ENCODE measurements at places on chromosomes 7 and 10.

DNA sequence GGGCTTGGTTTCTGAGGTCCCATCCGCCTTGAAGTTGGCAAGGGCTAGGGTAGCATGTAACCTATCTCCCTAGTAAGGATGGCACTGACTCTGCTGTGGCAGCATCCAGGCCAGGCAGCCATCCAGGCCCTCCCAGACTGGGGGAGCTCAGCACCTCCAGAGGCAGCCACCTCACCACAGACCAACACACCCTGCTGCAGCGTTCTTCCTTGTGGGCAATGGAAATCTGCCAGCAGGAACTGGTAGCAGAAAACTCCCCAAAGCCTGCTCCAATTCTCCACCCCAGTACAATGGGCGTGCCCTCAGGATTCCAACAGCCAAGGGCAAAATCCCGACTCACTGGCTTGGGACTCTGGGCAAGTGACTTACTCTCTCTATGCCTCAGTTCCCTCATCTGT lies 27.5 kb downstream of the DLG5 start:
- DNase-seq, result peak; percentile 63

- DNase-seq, result peak; percentile 85
Observed at GRCh38 chr7:137903382-137904169, 56.8 kb upstream of the DGKI start.

DNA sequence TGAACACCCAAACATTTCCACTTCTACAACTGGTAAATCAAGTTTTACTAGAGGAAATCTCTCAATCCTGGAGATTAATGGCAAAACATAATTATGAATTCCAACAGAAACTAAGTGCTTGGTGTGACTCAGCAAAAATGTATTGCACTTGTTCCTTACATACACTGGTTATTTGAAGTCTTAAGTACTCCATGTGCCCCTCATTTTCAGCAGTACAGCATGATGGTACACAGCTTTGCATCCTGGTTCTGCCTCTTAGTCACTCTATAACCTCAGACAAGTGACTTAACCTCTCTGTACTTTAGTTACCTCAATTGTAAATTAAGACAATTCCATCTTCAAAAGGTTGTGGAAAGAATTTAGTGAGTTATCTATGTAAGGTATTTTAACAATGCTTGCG lies 12.9 kb downstream of the SLC16A12 start:
- no peak for DNase-seq

DNA sequence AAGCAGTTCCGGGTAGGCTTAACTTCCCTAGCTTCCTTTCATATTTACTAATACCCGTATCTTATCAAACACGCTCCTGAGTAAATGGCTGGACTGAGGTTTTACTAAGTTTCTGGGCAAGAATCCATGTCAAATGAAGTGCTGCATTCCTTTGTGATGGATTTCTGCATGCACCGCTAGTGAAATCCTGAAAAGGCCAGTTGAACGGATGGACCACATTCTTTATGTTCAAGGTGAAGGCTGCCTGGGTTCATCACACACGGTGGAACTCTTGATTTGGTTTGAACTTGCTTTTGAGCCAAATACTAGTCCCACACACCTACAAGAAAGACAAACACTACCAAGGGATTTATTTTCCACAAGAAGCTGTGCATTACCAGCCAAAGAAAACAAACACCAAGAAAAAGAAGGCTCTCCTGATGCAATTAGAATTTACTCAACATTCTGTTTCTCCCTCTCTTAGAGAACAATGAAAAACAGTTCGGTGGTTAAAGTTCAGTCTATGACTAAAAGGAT lies 255.0 kb upstream of the SEMA3C start:
- DNase-seq, result no peak

DNA sequence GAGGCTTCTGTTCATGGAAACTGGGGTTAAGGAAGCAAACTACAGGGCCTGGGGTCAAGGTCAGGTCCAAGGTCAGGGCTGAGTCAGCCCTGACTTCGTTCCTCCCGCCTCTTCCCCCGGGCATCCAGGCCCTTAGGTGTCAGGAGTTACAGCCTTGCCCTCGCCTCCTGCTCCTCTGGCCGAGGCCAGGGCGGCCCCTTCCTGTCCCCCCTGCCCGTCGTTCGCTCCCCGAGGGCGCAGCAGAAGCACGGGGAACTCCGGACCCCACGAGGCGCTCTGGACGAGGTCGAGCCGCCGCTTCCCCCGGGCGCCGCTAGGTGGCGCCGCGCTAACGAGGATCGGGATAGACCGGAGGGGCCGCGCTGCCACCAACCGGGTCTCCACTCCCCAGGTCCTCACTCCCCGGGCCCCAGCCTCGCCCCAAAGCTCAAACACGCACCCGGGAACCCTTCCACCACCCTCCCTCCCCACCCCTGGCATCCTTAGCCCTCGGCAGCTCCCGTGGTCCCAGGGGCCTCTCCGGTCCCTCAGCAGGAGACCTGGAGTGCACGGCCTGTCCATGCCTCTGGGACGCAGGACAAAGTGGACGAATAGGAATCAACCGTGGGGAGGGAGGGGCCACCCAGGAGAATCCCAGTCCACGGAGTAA lies 59.2 kb upstream of the MYL10 start:
- DNase-seq, result peak; percentile 57

GRCh38 chr7:44603193-44603592 lies 3.2 kb upstream of the OGDH start:
- no peak for DNase-seq

- peak; percentile 6 for DNase-seq
Observed at GRCh38 chr7:149635561-149636329, 137.6 kb downstream of the ZNF467 start.

DNA sequence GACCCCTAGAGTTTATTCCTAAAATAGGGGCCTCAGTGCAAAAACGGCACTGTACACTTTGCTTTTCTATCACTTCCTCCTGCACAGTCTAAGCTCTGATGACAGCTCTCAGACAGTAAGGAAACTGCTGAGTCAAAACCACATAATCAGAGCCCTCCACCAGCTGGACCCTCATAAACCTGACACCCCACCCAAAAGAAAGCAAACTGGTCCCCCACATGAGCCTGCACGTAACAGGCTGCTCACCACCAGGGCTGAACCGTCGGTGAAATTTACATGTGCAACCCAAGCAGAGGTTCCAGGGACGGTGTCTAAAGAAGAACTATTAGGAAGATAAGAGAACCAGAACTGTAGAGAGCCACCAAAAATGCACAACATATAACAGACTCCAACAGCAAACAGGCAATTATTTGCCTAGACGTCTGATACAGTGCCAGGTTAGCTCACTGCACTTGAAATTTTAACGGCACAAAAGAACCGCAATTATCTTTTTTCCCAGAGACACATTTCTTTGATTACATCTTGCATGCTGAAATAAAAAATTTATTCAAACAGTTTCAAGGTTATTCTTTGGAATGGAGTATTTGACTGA lies 19.6 kb downstream of the SGMS1 start:
- DNase-seq, result peak; percentile 83

DNA sequence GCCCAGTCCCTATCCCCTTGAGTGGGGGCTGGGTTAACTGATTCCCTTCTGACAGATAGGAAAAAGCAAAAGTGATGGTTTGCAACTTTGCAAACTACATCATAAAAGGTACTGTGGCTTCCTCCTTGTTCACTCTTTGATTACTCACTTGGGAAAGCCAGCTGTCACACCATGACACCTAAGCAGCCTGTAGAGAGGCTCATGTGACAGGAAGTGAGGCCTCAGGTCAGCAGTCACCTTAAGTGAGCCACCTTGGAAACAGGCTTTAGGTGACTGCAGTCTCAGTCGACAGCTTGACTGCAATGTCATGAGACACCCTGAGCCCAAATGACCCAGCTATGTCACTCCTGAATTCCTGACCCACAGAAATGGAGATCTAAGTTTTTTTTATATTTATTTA lies 4.3 kb upstream of the CHCHD2 start:
- no peak for DNase-seq

DNA sequence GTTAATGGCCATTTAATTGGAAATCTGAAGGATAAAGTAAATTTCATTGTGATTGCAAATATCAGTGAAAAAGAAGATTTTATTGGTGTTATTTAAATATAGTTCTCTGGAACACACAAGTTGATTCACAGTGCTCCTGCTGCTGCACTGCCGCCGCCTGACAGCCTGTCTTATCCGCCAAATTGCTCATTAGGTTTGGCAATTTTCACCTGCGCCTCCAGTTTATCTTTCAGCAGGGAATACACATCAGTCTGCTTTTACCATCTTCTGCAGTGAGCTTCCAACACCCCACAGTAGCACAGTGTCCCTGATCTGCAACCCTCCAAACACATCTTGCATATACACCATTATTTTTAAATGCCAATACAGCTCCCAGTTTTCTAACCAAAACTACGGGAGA lies 308.3 kb downstream of the PARD3 start:
- DNase-seq, result no peak

DNA sequence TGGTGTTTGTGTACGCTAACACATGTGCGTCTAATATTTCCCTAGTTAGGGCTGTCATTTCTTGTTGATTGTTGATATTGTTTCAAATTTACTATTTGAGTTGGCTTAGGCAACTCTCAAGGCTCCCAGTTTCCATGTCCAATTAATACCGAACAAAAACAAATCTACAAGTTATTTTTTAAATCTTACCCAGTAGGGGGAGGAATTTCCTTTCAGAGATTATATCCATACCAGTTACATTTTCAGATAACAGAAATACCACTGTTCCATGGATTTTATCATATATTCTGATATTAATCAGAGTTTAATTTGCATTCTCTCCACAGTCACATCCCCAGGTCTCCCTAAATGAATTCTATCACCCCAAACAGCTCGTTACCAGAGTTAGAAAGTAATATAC lies 7.2 kb upstream of the AKR1B10 start:
- no peak for DNase-seq

- no peak for DNase-seq
Observed at GRCh38 chr10:6345404-6345803, 142.7 kb downstream of the PFKFB3 start.

GRCh38 chr10:103800789-103801540 lies 54.4 kb downstream of the SH3PXD2A start:
- no peak for DNase-seq

GRCh38 chr10:32530231-32530630 lies 84.3 kb downstream of the CCDC7 start:
- no peak for DNase-seq

- no peak for DNase-seq
Observed at GRCh38 chr7:64872351-64873154, 30.5 kb upstream of the ZNF273 start.

GRCh38 chr7:107472116-107472515 lies 2.3 kb downstream of the GPR22 start:
- no peak for DNase-seq

DNA sequence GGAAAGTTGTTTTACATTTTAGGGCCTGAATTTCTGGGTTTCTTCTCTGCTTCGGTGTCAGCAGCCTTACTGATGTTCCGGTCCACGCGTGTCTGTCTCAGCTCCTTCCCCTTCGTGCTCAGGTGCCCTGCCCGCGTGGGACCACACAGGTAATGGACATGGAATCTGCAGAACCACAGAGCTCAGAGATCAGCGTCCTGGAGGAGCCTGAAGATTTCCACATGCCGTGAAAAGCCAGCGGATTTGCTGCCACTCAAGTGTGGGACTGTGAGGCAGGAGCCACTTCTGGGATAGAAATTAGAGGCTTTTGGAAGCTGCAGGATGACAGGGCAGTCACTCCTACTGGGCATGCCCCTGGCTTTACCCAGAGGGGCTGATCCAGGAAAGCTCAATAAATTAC lies 666.1 kb upstream of the FOXK1 start:
- no peak for DNase-seq

DNA sequence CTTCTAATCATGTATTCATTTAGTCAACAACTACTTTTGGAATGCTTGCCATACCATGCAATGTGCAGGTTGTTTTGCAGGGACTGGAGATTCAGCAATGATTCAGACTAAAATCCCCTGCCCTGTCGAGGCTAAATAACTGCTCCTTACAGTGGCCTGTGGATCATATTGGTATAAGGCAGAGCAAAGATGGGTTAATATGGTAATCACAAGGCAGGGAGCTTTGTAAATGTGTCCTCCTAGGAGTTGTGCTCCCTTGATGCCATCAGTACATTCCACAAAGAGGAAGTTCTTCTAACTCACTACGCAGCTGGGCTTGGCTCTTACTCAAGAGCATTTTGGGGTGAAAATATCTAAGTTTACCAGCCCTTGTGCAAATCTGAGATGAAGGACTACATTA lies 614 bp upstream of the IFIT2 start:
- peak; percentile 68 for DNase-seq

DNA sequence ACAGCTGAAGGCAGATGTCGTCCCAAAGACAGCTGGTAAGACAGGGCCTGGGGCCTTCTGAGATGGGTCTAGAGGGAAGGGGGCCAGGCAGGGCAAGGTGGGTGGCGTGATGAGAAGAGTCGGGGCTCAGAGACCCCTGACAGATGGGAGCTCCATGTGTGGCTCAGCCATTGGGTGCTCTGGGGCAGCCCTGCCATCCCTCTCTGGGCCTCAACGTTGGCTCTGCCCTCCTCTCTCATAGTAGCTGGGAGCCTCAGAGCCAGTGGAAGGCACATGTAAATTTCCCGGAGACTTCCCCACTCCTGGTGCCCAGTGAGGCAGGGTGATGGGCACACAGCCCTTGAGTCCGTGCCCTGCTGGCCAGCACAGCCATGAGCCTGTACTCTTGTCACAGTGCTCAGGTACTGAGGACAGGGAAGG lies 1.8 kb downstream of the PPIF start:
- no peak for DNase-seq

GRCh38 chr7:142438235-142438922 lies 180.5 kb upstream of the PRSS58 start:
- peak; percentile 67 for DNase-seq

DNA sequence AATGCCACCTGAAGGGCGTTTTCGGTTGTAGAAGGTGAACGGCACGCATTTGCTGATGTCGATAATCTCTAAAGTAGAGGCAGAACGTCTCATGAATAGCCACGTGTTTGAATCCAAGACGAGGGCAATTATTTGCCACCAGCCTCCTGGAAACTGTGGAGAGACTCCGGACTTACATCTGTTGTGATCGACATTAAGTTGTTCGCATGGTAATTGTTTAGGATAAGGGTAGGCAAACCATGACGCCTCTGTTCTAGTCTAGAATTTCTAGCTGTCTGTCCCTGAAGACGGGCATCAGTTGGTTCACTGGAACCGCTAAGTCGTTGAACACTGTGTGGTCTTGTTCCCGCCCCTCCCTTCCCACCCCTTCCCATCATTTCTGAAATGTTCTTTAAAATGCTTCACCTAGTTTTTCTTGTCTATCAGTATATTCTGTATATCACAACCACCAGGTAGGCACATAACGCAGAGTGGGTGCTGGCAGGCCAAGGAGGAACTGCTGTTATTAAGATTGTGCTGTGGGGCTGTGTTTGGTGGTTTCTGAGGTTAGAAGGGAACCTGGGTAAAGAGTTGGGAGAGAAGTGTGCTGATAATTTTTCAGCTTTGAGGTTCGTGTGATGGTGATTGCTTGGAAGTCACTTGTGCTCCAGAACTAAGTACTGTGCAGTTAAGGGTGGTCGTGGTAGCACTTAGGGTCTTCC lies 1.2 kb downstream of the UBE3C start:
- DNase-seq, result peak; percentile 67

GRCh38 chr10:4512671-4513240 lies 313.3 kb upstream of the AKR1E2 start:
- DNase-seq, result peak; percentile 6

DNA sequence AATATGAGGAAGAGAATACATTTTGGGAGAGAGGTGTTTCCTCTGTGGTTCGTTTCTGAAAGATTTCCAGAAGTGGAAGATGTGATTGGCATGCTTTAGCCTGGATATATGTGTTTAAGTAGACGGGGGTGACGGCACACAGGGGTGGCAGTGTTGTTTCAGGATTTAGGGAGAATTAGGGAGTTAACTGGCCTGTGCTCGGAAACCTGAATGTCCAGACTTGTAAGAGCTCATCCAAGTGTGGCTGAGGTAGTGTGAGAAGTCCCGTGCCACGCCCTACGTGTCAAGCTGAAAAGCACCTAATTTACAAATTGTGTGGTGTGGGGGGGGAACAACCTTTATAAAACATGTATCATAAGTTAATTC lies 1.1 kb downstream of the RALA start:
- no peak for DNase-seq

- DNase-seq, result no peak
Observed at GRCh38 chr7:104962781-104963180, 51.2 kb upstream of the KMT2E start.

All from hematopoietic multipotent progenitor cell treated with erythropoietin and hydrocortisone succinate and interleukin-3 and kit ligand, for 8 days (in vitro differentiated cells).